ENCODE measurements at places on chromosomes 5 and 9.
A peak's percentile ranks its signal among the peaks of the same experiment; 100 is the strongest.

- no peak for DNase-seq
Observed at GRCh38 chr5:154133591-154133990, 56.9 kb upstream of the GALNT10 start.

DNA sequence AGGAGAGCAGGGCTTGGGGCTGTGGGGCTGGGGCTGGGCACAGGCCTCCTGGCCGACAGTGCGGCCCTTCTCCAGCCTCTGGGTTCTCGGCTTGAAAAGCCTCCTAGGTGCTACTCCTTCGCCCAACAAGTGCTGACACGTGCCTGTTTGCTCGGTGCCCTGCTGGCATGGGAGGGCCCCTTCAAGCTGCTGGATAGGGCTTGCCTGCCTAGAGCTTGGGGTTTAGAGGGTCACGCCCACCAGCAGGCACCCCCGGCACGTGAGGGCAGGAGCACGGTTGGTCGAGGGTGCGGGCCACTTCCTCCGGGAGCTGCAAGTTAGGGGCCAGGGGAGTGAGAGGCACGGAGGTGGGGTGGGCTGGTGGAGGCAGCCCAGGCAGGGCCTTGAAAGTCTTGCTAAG, 106.2 kb downstream of the RXRA start:
- DNase-seq, result no peak

GRCh38 chr9:89536145-89536574, 38.2 kb upstream of the SEMA4D start:
- no peak for DNase-seq

GRCh38 chr5:56638768-56639238, 176.5 kb upstream of the MAP3K1 start:
- no peak for DNase-seq

GRCh38 chr5:167839065-167839464, 452.4 kb upstream of the WWC1 start:
- DNase-seq, result no peak

DNA sequence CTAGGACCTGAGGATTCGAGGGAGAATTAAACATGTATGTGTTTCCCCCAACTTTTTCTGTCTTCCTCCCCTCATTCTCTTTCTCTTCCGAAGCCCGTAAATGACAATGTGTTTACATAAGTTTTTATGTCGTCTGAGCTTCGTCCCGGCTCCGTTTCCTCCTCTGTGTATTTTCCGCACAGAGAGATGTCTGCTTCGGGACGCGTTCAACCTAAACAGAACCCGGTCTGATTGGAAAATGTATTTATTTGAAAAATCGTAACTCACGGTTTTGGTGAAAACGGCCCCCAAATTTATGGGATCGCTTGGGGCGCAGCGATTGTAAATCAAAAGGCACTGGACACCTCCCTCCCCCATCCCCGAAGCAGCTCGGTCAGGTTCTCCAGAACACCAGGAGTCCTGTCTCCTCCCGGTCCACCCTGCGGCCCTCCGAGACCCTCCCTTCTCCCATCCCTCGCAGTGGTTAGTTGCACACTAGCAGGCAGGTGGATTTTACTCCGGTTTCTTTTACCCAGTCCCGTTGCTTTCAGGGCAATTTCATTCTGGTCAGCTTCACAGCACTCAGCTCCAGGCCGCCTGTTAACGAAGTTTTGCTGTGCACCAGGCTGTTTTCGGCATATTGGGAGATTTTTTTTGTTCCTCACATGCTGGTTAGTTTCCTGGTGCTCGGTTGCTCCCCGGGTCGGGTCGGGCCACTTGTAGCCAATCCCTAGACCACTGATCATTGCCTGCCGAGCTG, 5.8 kb upstream of the HAND1 start:
- no peak for DNase-seq

DNA sequence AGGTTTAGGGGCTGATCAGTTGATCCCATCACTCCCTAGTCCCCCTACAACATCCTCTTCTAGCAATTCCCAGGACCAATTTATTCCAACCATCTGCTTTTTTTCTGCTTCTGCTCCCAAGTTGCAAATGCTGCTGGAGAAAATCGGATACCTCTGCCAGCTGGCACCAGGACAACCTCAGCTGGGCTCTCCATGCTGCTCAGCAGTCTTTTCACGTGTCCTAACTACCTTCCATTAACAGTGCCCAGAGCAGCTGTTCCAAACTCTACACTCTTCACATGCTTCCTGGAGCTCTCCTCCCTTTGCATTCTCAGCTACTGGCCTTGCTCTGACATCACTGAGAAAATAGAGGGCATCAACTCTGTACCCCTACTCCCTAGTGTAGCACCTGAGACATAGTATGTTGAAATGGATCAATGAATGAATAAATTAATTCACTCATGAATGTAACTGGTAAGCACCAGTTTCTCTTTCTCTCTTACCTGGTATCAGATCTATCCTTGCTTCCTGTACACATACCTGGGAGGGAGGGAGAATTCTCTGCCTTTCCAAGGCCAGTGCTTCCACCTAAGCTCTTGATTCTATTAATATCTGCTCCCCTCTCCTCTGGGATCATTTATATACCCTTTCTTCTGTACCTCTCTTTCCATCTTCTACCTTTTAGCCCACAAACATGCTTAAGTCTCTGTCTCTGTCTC, 191.0 kb downstream of the RAB3C start:
- peak; percentile 0 for DNase-seq

GRCh38 chr5:160750938-160751657, 100.9 kb downstream of the ATP10B start:
- no peak for DNase-seq

GRCh38 chr9:111975709-111976108, 79.1 kb downstream of the UGCG start:
- DNase-seq, result no peak

DNA sequence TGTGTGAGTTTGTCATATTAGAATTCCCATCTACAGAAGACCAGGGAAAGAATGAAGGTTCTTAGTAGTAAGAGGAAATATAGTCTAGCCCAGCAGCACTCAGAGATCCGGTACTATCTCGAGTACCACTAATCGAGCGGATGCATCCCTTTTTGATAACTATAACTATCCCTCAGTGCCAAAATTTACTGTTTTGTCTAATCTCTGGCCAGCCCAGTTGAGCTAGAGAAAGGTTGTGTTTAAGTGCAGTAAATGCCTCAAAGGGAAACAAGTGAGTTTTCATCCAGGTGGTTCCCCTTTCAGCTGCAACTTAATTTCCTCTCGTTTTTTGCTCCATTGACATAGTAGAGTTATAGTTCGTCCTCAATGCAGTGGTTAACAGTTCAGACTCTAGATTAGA, 146.7 kb downstream of the GPBP1 start:
- no peak for DNase-seq

GRCh38 chr9:79623799-79624721, 52.3 kb downstream of the TLE4 start:
- no peak for DNase-seq

GRCh38 chr5:11898-12297, 80.1 kb upstream of the PLEKHG4B start:
- DNase-seq, result peak; percentile 5

- peak; percentile 72 for DNase-seq
Observed at GRCh38 chr9:32378496-32378895, 5.9 kb upstream of the ACO1 start.

DNA sequence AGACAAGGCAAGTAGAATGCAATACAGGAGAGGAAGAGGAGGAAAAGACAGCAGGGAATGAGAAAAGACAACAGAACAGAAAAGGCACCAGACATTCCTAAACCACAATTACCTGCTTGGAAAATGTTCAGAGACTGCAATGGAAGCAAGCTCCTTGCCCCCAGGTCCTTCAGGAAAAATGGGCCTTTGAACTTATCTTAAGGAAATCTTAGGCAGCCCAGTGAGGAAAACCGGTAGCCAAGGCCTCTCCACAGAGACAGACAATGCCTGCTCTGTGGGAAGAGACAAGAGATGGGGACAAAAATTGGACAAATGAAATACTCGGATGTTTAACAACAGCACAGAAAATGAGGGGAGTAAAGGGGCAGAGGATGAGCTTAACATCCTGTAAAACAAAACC, 31.2 kb downstream of the HTR4 start:
- DNase-seq, result no peak

DNA sequence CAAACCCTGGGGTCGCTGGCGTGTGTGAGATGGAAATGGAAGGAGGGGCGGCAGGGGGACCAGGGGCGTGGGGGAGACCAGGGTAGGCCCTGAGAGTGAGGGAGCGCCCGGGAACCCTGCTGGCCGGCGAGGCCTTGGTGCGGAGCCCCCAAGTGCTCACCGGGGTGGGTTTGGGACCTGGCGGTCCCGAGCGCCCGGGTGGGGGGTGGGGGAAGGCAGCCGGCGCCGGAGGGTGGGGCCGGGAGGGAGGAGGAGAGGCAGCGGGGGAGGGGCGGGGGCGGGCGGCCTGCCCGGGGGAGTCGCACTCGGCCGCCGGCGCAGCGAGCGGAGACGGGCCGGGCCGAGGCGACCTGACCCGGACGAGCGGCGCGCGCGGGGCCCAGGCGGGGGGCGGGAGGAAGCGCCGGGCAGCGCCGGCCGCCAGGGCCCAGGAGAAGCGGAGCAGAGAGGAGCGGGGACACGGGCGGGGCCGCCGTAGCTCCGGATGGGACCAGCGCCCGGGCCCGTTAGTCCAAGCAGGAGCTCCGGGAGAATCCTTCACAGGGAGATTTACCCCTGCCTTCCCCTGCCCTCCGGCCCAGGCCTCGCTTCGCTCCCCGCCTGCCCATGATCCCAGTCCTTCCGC, at the start of gene NPR2:
Gene NPR2, plus strand, starts transcription at position 295 of the 625 bp plus-strand sequence. CDS start 818 bp downstream, outside the sequence.
- peak; percentile 38 for DNase-seq

DNA sequence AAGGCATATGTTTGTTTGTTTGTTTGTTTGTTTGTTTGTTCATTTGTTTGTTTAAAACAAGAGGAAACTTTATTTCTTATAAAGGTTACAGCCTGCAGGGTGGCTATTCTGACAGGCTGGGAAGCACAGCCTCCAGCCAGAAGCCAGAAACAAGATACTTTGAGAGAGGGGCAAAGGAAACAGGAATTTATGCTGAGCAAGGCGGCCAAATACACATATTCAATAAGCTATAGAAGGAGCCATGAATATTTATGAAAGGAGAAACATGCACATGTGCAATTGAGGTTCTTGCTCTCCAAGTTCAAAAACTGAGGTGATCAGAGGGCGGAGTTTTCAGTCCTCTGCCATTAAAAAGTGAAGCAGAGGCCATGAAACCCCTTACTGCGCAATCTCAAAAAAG, 19.6 kb downstream of the KLHL3 start:
- DNase-seq, result no peak

- no peak for DNase-seq
Observed at GRCh38 chr5:150180241-150181026, 9.4 kb upstream of the SLC6A7 start.

- no peak for DNase-seq
Observed at GRCh38 chr5:56161439-56161823, 71.7 kb downstream of the ANKRD55 start.

- DNase-seq, result no peak
Observed at GRCh38 chr5:22470408-22470807, 382.7 kb downstream of the CDH12 start.

DNA sequence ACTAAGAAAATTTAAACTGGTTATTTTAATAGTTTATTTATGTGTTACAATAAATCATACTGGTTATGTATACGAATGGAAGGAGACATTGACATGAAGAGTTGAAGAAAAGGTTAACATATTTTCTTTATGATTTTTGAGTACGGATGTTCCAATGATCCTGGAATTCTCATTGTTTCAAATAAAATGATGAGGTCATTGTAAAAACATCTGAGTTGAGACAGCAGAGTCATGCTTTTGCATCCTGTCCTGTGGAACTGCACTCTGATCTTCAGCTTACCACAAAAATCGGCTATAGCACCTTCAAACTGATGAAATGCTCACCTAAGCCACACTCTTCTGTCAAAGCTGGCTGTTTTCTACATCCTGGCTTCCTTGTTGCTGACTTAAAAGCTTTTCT, 67.8 kb downstream of the PTCD2 start:
- DNase-seq, result peak; percentile 84

GRCh38 chr9:107738789-107739188, 249.2 kb upstream of the KLF4 start:
- DNase-seq, result no peak

DNA sequence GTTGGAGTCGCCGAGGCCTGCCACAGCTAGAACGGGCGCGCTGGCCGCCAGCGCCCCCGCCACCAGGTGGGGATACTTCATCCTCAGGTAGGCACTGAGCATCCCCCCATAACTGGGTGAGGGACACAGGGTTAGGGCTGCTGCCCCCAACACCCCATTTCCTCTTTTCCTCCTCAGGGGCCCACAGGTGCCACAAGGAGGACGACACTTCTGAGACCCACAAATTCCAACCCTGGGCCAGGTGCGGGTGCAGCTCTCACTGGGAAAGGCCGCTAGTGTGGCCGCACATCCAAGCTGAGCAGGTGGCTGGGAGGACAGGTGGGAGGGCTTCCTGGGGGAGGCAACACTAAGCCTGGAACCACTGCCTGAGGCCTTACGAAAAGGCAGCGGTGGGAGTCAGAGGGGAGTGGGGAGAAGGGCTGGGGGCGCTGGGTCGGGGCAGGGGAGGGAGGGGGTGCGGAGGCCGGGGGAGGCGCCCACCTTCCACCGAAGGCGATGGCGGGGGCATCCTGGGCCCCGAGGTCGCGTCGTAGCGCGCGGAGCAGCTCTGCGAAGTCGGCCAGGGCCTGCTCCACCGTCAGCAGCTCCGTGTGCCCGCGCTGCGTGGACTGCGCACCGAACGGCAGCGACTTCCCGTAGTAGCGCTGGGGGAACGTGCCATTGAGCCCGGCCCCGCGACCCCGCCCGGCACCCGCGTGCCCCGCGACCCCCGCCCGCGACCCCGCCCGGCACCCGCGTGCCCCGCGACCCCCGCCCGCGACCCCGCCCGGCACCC, 961 bp downstream of the DPP7 start:
- no peak for DNase-seq

GRCh38 chr9:33024126-33024965, 727 bp upstream of the DNAJA1 start:
- no peak for DNase-seq

- no peak for DNase-seq
Observed at GRCh38 chr9:107172979-107173347, 110.1 kb upstream of the RAD23B start.

DNA sequence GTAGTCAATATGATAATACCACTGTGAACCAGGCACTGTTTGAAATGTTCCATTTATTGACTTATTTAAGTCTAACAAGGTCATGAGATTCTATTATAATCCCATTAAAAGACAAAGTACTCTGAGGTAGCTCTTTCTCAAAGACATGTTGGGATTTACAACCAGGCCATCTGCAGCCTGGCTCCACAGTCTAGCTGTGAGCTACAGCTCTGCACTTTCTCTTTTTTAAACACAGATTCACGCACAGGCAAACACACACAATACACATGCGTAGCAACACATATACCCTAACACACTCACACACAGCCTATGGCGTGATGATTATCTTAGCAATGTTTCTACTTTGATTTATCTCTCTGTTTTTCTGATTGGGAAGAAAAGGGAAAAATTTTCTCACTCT, 174.3 kb downstream of the PRR16 start:
- no peak for DNase-seq

- DNase-seq, result no peak
Observed at GRCh38 chr5:179758955-179759354, 26.3 kb downstream of the MAML1 start.

Data from fibroblast of skin of abdomen (primary cell).